ENCODE measurements at places on chromosomes 12 and 14.

DNA sequence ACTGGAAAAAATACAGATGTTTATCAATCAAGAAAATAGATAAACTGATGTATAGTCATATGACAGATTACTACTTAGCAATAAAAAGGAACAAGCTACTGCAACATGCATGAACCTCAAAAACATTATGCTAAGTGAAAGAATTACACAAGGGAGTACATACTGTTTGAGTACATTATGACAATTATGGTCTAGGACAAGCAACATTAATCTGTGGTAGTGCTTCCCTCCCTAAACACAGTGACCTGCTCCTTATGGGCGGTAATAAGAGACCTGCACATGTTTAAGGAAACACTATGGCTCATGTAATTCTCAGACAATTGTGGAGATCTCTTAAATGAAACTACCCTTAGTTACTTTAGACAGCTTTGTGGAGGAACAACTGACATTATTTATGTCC is 421.2 kb upstream of the FBXO33 start:
- no peak for DNase-seq

- DNase-seq, result no peak
Measured at GRCh38 chr12:44380861-44381260, 495.3 kb downstream of the NELL2 start.

DNA sequence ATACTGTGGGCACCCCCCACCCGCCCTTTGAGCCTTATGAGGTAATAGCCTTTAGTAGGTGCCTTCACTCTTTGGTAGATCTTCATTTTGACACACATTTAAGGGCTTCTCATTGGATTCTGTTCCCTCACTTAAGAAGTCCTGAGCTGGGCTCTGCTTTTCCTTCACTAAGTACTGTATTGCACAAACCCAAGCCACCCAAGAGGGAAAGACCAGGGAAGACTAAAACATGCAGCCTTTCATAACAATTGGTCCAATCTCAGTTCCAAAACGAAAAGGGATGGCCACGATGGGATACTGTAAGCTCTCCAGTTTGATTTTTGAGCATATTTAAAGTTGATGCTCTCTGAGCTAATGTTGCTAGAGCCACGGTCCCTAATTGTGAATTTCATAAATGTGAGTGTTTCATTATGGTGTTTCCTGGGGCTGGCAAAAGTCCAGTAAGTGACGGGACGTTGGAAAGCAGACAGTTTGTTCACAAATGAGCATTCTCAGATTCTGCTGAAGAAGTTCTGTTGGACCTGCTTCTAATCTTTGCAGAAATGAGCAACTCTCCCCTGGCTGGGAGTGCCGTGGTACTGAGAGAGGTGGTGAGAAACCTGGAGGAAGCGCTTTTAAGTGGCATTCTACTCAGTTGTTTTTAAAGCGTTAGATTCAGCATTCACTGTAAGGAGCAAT is 9.4 kb downstream of the SSPN start:
- no peak for DNase-seq

DNA sequence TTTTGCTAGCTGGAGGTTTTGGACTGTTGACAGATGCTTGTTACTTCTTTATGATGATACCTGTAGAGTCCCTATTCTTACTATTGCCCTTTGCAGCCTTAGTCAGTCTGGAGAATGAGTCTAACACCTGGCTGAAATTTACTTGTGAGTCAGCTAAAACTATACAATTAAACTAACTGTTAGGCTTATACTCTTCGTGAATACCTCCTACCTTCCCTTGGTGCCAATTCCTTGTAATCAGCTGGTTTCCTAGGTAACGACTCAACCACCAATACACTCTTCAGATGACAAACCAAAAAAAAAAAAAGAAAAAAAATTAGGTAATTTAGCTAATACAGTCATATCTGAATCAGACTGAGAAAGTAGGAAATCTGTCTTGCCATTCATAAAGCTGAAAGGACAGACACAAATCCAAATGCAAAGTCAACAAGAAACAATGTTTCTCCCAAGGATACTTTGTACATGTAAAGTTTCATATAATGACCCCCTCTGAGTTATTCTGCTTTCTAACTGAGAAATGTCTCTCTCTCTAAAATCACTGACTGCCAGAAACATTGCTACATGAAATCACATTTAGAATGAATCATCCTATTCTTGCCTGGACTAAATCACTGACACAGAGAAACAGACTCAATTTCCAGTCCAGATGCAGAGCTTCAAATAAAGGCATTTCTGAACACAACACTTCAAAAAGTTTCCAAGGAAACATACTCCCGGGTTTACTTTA is 56.5 kb upstream of the CDKL1 start:
- no peak for DNase-seq

DNA sequence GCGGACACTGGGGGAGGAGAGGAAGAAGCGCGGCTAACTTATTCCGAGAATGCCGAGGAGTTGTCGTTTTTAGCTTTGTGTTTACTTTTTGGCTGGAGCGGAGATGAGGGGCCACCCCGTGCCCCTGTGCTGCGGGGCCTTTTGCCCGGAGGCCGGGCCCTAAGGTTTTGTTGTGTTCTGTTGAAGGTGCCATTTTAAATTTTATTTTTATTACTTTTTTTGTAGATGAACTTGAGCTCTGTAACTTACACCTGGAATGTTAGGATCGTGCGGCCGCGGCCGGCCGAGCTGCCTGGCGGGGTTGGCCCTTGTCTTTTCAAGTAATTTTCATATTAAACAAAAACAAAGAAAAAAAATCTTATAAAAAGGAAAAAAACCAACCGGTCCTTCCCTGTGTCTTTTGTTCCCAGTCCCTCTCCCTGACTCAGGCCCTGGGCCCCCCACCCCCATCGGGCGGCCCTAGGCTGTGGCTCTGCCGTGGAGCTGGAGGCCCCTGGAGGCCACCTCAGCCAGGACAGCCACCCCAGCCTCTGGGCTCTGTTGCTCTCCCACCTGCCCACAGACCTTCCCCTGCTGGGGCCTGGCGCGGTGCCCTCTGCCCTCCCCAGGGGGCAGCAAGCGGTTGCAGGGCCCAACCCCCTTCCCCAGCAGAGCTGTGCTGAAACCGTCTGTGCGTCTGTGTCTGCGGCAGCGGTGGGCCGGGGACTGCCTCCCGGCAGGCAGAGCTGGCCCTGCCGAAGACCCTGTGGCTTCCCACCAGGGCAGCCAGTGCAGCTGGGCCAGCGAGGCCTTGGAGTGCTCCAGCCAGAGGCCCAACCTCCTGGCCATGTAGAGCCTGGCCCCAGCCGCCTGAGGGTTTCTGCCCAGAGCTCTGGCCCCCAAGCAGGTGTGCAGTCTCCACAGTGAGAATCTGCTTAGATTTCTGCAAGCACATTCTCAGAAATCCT is 4.0 kb upstream of the CRIP2 start:
- DNase-seq, result no peak

DNA sequence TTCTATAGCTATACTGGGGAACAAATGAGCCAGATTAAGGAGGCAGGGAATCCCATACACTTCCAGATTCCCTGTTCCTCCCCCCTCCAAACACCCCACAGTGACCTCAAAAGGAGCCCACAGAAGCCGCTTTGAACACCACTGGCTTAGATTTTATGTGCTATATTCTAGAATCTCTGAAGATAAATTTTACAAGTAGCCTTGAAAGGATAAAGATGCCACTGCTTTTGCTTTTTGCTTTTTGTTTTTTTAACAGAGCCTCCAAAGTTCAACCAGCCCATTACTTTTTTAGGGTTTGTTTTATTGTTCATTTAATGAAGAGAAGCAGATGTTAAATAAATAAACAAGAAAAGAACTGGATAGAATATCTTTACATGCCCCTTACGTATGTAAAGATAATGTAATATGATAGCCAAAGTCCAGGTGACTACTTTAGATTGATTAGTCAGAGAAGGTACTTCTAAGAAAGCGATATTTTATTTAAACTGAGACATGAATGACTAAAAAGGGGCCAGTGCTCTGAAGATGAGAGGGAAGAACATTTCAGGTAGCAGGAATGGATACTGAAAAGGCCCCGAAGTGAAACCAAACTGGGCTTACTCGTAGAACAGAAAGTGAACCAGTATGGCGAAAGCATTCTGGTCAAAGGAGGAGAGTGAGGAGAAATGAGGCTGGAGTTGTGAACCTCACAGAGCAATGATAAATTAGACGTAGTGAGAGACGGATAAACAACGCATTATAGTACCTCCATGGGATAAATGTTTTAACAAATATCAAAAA is 44.6 kb downstream of the DUSP6 start:
- no peak for DNase-seq

DNA sequence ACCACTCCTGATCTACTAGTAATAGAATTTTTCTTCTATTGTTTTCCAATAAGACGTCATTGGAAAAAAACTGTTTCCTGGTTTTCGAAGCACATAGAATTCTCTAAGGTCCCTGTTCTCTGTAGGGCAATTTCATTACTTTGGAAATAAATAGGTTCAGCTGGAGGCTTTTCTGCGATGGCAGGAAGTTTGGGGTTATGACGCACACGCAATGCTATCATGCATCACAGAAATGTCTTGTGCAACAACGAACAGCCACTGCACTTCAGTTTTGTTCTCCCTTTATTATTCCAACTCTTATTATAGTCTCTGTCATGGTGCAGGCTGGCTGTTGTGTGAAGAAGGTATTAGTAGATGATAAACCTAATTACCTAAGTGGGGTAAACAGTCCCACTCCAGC is 59.0 kb downstream of the KCNK10 start:
- DNase-seq, result no peak

GRCh38 chr12:41537522-41537921 is 349.4 kb downstream of the PDZRN4 start:
- no peak for DNase-seq
